Activated CD4-positive, alpha-beta memory T cell treated with anti-CD3 and anti-CD28 coated beads, Interleukin-2, amount 10 ng/mL, durations not matched to agents 7 days and 5 days (primary cell): ENCODE measurements at places on chromosomes 13 and 19.

- peak; percentile 58 for DNase-seq
Measured at GRCh38 chr19:18417250-18418028, 1.8 kb upstream of the SSBP4 start.

GRCh38 chr19:12791345-12792050 lies at the start of gene JUNB:
Gene JUNB, plus strand, starts transcription at chr19:12791486. Its CDS starts 286 bp downstream, at chr19:12791772.
- DNase-seq: peak; percentile 97

- no peak for DNase-seq
Measured at GRCh38 chr19:46945694-46946489, 73.7 kb upstream of the NPAS1 start.

- DNase-seq: no peak
Measured at GRCh38 chr19:29769997-29770396, 41.8 kb upstream of the CCNE1 start.

- peak; percentile 76 for DNase-seq
Measured at GRCh38 chr19:15551293-15552004, 43.1 kb downstream of the CYP4F22 start.

DNA sequence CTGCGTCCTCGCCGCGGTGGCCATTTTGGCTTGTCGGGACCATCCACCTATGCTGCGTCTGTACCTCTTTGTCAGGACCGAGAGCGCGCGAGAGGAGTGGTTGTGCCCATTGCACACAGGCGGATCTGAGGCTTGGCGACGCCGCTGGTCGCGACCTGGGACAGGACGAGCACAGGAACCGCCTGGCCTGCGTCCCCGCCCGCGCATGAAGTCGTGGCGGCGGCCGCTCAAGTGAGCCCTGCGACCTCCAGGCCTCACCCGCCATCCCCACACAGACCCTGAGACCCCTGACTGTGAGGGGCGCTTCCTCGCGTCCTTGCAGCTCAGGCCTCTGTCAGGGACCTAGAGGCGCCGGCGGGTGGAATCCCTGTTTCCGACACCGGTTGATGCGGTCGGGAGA lies 16.8 kb downstream of the ZNF586 start:
- no peak for DNase-seq

DNA sequence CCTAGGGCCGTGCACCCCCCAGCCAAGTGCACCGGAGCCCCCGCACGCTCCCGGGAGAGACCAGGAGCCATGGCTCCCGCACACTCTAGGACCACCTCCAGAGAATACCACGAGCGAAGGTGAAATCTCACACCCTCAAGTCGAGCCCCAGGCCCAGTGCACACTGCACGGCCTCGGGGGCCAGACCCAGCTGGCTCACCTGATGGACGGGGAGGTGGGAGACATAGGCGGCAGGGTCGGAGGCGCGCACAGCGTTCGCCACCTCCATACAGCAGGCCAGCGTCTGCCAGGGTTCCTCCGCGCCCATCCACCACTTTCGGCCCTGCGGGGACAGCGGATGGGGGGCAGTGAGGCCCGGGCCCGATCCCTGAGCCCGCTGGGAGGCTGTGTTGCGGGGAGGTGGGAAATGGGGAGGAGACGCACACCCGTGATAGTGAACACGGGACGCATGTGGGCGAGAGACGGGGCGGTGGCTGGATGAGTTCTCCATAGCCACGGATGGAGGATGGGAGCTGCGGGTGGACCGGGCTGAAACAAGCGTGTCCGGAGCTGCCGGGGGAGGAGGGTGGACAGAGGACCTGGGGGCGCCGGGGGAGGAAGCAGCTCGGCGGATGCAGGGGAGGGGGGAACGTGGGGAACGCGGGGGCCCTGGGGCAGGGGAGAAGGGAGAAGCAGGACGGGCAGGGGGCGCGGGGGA lies 13.0 kb downstream of the POLRMT start:
- no peak for DNase-seq

DNA sequence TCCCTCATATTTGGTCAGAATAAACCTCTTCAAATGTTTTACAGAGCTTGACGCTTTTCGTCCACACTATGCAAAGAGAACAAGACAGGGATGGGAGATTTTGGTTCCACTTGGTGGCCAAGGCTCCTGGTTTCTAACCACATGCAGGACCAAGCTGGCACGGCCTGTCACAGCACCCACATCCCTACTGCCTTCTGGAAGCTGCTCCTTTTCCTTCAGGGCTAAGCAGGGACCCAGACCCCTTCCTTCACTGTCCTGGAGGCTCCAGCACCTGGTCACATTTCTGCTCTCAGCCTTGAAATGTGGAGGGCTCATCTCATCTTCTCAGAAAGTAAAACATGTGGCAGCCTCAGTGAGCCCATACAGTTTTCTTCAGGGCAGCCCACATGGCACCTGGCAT lies 50.4 kb upstream of the ARHGEF7 start:
- DNase-seq: no peak

DNA sequence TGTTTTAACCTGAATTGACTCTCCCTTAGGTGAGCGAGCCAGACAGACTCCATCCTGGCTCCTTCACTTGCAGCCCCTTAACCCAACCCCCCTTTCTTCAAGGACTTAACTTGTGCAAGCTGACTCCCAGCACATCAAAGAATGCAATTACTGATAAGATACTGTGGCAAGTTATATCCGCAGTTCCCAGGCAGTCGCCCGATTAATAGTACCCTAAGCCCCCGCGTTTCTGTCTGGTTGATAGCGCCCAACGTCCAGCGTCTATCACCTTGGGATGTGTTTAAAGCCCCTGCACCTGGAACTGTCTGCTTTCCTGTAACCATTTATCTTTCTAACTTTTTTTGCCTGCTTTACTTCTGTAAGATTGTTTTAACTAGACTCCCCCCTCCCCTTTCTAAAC lies 6.2 kb downstream of the HSD17B14 start:
- no peak for DNase-seq

DNA sequence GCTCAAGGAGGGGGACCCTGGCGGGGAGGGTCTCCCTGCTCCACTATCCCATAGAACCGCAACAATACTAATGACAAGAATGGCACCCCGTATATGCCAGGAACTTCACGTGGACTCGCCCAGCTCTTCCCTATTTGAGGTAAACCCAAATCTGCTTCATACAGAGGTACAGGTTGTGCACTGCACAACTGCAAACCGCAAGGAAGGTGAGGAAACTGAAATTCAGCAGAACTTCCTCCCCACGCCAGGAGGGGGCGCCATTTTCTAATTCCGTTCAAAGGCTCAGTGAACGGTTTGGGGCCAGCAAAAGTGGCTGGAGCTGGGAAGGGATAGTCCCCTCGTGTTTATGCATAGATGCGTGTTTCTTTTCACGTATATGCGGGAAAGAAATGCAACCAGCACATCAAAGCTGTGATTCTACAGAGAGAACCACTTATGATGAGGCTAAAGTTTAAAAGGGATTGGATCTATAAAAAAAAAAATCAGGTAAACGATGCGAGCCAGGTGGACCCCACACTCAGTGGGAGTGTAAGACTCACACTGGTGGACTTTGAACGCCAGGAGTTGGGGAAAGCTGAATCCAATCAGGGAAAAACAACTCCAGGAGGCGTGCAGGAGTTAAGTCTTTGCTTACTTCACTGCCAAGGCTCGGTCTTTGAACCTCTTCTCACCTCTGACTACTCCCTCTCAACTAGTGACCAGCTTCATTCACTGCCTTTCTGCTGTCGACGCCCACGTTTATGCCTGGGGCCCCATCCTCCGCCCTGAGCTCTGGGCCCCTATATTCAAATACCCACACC lies 20.3 kb downstream of the C19orf81 start:
- peak; percentile 49 for DNase-seq

DNA sequence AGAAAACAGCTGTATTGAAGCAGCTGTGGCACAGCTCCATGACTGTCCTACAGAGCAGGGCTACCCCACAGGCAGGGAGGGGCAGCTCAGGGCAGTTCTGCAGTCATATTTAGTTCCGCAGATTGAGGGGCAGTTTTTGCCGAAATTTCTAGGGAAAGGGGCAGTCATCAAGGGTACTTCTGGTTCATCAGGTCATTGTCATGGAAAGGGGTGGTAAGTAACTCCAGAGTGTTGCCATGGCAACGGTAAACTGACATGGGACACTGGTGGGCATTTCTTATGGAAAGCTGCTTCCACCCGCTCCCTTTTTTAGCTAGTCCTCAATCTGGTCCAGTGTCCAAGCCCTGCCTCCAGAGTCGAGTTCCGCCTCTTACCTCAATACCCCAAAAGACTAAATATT lies 702.8 kb downstream of the LIG4 start:
- DNase-seq: no peak

DNA sequence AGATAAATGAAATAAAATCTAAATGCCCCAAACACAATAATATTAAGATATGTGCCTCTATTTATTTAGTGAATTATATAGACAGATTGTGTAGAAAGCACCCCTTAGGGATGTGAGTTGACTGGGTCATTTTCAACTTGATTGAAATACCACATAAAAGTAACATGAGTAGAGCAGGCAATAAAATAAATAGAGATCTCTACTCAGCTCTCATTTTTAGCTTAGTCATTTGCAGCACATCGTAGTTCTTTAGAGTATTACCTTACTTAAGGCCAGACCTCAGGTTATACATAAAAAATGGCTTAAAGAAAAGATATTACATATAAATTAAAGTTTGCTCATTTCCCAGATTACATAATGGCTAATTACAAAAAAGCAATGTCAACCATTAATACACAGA lies 1525.6 kb upstream of the PRR20A start:
- no peak for DNase-seq

GRCh38 chr13:34256236-34256635 lies 438.3 kb downstream of the RFC3 start:
- DNase-seq: no peak

- DNase-seq: no peak
Measured at GRCh38 chr13:28953714-28954418, 133.7 kb downstream of the MTUS2 start.

- no peak for DNase-seq
Measured at GRCh38 chr19:55368701-55369563, 1.3 kb downstream of the IL11 start.

- no peak for DNase-seq
Measured at GRCh38 chr13:111116856-111117255, 1.7 kb downstream of the ARHGEF7 start.

- DNase-seq: peak; percentile 66
Measured at GRCh38 chr13:42392716-42393572, 121.0 kb downstream of the AKAP11 start.

- no peak for DNase-seq
Measured at GRCh38 chr13:109204252-109204651, 574.8 kb downstream of the MYO16 start.

DNA sequence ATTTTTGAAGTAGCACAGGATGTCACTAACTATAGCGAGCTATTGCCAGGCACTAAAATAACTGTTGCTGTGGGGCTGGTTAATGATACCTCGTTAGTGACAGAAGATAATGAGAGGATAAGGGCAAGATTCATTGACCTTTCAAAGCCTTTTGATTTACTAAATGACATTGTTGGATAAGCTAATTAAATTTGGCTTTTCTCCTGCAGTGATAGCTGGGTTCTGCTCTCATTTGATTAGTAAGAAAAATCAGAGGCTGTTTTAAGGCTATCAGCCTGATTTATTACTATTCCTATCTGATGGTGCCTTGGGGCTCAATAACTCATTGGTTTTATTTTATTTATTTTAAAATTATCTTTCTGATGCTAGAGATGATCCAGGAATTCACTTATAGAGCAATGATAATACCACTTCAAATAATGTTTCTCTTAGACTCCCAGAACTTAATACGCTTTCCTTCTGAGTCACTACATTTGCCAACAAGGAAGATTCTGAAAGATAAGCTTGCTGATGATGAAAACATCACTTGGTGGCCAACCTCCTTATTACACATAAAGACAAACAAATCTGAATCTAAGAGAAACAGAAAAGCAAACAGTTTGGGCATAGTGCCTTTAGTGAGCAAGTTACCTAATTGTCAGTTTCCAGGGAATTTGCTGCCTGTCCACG lies 501.3 kb upstream of the ARGLU1 start:
- DNase-seq: no peak

GRCh38 chr13:93926425-93926824 lies 553.1 kb downstream of the DCT start:
- DNase-seq: no peak

DNA sequence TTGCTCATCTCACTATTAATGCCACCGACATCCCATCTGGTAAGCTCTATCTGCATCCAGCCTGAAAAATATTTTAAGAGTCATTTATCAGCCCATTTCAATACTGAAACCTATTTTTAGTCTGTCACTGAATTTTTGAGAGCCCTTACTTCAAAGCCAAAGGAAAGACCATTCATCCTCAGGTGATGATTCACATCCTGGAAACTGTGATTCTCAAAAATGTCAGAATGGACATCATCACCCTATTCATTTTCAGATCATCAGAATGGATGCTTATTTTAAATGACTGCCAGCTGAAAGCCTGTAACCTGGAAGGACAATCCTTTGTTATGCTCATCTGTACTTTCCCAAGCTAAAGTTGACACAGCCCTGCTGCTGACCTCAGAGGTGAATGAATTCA lies 27.0 kb downstream of the TNFSF11 start:
- DNase-seq: no peak

DNA sequence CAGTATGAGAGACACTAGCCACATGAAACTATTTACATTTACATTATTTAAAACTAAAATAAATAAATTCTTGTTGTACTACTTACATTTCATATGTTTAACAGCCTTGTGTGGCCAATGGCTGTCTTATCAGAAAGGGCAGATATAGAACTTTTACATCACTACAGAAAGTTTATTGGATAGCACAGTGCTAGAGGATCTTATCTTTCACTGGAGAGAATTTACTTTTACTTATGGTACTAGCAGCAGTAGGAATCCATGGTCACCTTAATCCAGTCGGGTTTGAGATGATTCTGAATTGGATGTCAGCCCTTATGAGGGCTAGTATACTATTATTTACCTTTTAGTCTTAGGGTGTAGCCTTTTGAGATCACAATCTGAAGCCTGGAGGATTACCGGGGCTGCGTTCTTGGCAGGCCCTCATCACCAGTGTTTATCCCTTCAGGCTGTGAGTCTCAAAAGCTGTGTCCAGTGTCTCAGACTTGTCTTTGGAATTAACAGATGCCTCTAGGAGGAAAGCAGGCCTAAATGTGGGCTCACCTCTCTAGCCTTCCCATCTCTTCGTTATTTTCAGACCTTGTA lies 21.7 kb downstream of the IFT88 start:
- DNase-seq: no peak

GRCh38 chr19:10885201-10886169 lies 14.1 kb downstream of the CARM1 start:
- DNase-seq: no peak
